ENCODE measurements at places on chromosomes 12 and 14.
A peak's percentile ranks its signal among the peaks of the same experiment; 100 is the strongest.

DNA sequence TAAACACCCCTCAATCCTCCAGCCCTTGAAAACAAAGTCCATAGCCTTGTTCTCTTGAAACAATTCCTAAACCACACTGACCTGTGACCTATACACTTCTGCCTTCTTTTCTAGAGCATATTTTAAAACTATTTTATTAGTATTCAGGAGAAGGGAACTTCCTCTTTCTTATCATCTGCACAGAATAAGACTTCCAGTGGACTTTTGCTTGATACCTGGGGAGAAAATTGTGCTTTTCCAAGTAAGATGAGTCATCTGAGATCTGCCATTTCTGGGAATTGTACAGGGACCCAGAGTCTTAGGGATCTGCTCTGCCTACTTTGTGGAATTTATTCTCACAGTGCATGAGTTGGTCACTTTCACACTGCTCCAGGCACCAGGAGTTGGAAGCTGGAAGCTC, 10.5 kb upstream of the WNT5B start:
- DNase-seq: no peak

- DNase-seq: no peak
Measured at GRCh38 chr12:5593086-5593485, 161.2 kb downstream of the NTF3 start.

DNA sequence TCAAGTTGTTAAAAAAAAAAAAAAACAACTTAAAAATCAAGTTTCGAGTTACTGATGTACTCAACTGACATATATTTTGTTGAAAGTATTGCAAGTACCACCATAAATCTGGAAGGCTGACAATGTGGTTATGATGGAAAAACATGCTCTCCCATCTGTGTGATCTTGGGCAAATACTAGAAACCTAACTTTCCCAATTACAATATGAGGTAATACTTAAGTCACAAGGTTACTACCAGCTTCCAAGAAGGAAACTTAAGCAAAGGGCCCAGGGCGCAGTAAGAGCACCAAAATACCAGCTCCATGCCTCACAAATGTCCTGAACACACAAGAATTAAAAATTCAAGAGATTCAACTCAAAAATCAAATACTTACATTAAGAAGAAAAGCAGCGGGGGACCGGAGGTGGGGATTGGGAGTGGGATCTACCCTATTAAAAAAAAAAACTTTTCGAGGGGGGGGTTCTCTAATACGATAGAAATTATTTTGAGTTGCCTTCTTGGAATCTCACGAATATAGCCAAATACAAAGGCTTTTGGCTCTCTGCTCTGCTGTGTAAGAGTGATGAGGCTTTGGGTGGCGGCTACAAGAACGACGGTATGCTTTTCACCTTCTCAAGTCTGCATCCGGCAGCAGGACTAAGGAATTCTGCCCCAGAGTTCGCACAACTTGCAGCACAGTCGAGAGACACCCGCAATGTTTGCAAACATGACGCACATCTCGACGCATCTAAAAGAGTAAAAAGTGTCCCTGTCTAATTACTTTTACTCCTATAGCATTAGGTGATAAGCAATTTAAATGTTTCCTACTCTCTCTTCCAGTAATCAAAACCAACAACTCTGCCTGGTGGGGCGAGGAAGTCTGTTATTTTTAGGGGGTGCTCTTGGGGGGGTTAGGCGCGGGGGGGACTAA, 1.1 kb downstream of the SAV1 start:
- DNase-seq: peak; percentile 41

DNA sequence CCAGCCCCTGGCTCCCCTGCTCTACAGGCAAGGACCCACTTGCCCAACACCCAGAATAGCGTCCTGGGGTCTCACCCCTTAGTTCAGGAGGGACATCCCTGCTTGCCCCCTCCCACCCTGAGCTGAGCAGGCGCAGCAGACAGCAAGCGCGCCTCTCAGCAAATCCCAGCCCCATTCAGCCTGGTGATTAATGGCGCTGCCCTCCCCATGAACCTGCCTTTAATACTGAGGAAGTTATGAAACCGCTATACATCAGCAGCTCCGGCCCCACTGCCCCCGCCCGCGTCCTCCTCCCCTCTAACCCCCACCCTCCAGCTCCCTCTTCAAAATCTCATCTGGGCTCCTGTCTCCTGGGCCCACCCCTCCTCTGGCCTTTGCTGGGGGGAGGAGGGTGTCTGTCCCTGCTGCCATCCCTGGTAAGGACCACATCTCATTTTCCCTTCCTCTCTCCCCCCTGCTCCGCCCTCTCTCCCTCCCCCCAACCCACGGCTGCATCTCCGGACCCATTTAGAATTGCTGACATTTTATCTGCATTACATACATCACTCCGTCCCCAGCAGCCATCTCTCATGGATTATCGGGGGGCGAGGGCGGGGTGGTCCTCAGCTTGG, 7.1 kb upstream of the SMUG1 start:
- DNase-seq: no peak

GRCh38 chr12:14471497-14471896, 96.2 kb downstream of the PLBD1 start:
- DNase-seq: no peak

GRCh38 chr12:115137812-115138521, 454.0 kb upstream of the TBX3 start:
- DNase-seq: no peak

DNA sequence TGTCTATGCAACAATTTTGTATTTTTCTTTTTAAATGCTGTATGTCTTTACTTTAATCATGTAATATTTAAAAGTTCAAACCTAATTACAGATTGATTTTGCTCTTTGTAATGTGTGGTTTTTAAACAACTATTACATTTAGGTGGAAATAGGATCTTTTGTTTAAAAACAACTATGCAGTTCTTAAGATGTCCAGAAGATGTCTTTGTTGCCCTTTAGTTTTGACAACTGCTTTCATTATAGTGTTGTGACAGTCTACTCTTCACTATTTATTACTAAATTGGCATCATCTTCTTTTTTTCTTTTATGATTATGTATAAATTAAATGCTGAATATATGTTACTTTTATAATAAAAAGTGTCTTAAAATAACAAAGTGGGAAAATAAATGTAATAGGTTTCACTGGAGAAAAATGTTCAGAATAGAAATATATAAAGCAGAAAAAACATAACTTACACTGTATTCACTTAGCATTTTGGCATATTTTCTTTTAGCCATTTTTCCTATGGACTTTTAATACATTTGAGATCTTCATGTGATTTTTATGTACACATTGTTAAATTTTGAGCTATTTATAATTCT, 27.1 kb upstream of the PCNX4 start:
- DNase-seq: no peak

GRCh38 chr12:50572287-50572686, 67.5 kb downstream of the DIP2B start:
- DNase-seq: peak; percentile 41

GRCh38 chr12:124917135-124917840, 2.8 kb upstream of the UBC start:
- DNase-seq: peak; percentile 99
